ENCODE measurements at places on chromosomes 13 and 19. TPM values are rescaled to one million over a fixed set of nuclear protein-coding genes. Genes with fewer than 3 reads are reported as not detected.
A peak's percentile ranks its signal among the peaks of the same experiment; 100 is the strongest.

DNA sequence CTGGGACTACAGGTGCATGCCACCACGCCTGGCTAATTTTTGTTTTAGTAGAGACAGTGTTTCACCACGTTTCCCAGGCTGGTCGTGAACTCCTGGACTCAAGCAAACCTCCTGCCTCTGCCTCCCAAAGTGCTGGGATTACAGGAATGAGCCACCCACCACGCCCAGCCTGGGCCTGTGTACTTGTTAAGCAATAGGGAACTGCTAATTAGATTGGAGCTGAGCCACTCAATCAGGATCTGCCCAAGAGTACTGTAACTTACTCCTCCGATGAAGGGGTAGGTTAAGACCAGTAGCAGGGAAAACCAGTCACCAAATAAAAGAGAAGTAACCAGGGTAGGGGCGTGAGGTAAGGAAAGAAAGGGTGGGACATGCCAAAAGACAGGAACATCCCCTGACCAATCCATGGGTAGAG, 2.3 kb downstream of the DDX39A start:
- no peak for DNase-seq

DNA sequence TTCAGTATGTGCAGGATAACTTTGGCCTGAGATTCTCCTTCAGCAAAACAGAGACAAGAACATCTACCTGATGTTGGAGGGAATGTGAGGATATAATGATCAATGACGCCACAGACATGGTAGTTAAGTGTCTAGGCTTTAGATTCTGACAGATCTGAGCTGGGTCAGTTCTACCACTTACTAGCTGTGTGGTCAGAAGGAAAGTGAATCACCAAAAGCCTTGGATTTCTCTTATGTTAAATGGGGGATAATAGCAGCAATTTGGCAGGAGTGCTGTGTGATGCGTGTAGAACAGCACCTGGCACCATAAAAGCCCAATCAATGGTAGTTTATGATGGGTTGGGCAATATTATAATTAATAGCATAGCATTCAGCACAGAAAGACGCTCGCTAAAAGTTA, 41.7 kb downstream of the RXFP2 start:
- DNase-seq = no peak

- peak; percentile 9 for DNase-seq
Measured at GRCh38 chr13:108269601-108270328, at the start of gene TNFSF13B. Gene TNFSF13B, plus strand, starts transcription at chr13:108269718. Its CDS starts 178 bp downstream, at chr13:108269896.

Gene KLK15
- total RNA-seq = not detected

Gene SGCG
- total RNA-seq = 0.09 TPM

Gene ATXN8OS
- total RNA-seq = not detected

Gene NAPSA
- not detected for total RNA-seq

DNA sequence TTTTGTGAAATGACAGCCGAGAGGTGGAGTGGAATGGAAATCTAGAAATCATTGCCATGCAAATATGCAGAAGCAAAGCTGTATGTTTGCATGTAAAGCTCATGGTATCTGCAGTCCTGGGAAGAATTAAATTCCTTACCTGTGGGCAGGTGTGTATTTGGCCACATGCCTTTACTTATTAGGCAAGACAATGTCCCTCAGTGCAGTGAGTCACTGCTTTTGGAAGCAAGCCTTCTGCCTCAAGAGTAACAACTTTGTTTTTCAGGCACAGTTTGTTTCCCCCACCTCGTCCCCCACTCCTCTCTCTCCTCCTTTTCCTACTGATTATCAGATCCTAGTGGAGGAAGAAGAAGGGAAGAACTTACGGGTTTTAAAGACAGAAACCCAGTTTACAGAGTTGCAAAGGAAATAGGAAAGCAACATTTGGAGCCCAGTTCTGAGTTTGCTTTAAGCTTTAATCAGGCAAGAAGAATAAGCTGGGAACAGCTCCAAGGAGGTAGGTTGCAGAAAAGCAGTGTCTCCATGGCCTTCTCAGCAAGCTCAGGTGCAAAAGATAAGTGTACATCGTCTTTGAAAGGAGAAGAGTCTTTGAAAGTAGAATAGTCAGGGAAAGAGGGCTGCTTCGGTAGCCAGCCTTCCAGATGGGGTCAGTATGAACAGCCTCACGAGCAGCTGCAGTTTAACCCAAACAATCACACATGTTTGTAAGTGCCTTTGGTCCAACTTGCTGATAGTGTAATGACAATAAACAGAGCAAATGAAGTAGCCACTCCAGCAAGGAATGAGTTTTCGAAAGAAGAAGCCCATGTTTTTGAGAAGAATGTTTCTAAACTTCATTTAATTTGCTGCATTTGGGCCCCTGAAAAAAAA, 190.1 kb downstream of the KLF5 start:
- DNase-seq = no peak

DNA sequence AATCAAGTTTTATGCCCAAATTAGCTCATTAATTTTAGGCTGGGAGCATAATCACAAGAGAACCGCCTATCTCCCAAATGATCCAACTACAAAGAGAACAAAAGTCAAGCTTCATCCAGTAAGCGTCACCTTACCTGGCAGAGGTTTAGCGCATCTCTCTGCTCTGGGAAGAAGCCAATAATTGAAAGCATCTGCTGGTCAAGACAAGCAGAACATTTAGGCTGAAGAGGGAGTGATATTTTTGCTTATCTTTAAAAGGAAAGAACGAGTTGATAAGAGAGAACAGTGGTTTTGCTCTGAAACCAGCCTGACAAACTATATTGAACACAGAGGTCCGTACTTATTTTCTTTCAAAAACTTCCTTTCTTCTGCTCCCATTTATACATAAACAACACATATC, 242.1 kb downstream of the ENOX1 start:
- DNase-seq = no peak

DNA sequence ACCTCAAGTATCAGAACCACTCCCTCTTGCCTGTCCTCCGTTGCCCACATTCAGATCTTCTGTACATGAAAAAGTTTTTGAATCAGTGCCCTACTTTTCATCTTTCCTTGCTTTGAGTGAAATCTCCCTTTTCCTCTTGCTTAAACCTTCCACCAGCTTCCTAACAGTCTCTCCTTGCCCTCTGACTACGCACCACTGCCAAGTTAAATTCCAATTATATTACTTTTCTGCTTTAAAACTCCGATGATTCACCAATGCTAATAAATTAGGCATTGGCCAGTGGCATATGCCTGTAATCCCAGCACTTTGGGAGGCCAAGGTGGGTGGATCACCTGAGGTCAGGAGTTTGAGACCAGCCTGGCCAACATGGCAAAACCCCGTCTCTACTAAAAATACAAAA, 30.7 kb upstream of the RFXAP start:
- no peak for DNase-seq

Gene PSG2
- total RNA-seq = not detected

Gene ADPRHL1
- 1.4 TPM for total RNA-seq

- peak; percentile 39 for DNase-seq
Measured at GRCh38 chr19:8304841-8305621, 3.1 kb downstream of the CD320 start.

DNA sequence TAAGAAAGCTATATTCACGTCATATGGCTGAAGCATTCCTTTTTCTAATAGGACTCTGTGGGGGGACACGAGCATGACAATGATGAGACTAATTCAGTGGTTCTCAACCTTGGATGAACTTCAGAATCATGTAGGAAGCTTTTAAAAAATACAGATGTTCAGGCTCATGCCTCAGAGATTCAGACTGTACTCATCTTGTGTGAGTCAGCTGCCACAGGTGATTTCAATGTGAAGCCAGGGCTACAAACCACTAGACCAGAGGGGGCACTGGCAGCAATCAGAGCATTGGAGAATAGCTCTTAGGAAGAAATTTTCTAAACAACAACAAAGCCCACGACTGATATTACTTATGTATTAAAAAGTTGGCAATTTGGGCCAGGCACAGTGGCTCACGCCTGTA, 91.7 kb downstream of the SERP2 start:
- peak; percentile 5 for DNase-seq

Gene ACP7
- total RNA-seq = 0.57 TPM

DNA sequence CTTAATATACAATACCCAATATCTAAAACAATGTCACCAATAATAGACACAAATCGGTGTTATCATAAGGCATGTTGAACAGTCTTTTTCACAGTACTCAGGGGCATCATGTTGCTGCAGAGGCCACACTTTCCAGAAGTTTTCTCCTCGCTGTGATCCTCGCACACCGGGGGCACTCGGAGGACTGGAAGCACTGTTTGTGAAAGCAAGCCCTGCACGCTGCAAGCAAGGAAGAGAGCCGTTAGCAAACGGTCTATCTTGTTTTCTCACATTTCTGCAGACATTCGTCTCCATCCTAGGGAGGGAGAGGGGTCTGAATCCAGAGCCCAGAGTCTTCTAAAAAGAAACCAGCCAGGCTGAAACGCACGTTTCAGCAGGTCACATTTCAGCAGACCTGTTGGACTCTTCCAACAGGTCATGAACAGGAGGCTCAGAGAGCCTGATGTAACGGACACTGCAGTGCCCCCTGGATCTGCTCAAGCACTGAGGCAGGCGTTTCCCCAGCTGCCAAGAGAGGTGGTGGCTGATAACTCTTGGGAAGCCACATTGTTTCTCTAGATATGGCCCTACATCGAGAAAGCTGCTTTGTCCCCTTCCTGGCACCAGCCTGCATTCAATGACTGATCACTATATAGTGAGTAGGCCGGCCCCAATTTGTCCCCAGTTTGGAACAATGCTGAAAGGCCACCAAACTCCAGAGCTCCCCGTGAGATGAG, 43.6 kb downstream of the RUBCNL start:
- DNase-seq = no peak

Gene KCNN4
- total RNA-seq = 6.0 TPM

Gene LILRB3
- not detected for total RNA-seq

DNA sequence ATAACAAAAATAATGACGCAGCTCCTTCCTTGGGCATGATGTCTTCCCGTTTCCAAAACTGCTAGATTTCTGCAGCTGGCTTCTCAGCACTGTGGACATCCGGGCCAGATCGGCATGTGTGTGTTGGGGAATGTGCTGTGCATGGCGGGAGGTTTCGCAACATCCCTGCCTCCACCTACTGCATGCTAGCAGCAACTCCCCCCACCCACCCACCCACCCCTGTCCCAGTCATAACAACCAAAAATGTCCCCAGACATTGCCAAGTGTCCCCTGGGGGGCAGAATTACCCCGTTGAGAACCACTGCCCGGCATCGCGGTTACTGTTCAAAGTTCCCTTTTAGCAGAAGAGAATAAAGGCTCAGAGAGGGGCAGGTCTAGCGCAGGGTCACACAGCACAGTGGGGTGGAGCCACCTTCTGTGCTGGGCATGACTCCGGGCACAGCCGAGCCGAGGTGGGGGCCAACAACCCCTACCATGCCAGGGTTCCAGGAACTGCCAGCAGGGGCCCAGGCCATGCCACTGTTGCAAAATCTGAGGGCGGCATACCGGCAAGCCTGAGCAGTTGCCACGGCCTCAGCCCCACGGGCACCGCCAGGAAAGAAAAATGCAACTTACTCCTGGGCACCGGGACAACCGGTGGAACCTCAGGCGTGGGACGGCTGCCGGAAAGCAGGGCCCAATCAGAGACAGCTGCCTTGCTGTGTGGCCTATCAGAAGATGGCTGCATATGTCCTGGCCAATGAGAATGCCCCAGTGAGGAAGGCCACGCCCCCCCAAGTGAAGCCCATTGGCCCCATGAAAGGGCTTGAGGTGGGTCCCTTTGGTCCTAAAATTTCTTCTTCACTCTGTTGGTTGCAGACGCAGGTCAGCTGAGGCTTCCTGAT, 22.5 kb upstream of the NFIC start:
- peak; percentile 90 for DNase-seq

DNA sequence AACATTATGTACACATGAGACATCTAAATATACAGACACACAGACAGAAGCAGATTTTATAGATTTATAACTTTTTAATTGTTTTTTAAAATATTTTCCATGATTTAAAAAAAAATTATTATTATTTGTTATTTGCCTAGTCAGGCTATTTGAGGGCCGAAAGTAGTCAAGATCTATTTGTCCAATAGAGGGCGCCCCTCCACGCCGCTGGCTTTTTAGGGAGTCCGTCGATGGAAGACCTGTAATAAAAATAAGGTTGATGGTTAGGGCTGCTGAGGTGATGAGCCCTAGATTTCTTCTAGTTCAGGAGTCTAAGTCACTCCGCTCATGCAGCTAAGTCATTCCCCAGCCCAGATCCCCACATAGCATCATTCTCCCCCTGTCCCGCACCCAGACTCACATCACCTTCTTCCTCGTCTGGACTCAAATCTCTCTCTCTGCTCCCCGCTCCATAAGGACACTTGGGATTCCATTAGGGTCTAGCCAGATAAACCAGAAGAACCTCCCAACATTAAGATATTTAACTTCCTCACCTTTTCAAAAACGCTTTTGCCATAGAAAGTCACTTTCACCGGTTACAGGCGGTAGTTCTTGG, 33.9 kb upstream of the CEACAM21 start:
- DNase-seq = peak; percentile 57

- DNase-seq = no peak
Measured at GRCh38 chr19:28489776-28490175, 723.2 kb downstream of the UQCRFS1 start.

Gene KCTD4
- total RNA-seq = not detected

DNA sequence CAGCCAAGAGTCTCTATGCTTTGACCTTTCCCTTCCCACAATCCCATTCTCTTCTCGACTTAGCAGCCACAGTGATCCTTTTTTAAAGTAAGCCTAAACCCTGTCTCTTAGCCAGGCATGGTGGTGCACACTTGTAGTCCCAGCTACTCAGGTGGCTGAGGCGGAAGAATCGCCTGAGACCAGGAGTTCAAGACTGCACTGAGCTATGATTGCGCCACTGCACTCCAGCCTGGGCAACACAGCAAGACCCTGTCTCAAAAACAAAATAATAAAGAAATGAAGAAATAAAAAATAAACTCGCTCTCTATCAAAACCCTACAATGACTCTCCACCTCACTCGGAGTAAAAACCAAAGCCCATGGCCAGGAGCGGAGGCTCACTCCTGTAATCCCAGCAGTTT, 14.7 kb downstream of the TEX101 start:
- DNase-seq = no peak

DNA sequence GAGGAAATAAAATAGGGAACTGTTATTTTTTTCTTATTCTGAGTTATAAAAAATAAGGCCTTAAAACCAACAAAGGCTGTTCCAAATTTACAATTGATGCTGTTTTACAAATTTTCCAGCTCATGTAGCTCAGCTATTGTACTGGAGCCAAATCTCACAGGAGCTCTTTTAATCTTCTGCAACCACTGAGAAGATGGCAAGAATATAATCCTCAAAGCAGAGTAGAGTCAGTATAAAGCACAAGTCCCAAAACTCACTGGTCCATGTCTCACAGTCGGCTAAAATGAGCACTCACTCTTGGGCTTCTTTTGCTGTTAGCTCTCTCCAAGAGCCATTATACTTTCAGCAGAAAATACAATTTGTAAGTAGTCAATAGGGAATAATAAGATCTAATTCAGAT, 1074.4 kb upstream of the PRR20A start:
- no peak for DNase-seq

DNA sequence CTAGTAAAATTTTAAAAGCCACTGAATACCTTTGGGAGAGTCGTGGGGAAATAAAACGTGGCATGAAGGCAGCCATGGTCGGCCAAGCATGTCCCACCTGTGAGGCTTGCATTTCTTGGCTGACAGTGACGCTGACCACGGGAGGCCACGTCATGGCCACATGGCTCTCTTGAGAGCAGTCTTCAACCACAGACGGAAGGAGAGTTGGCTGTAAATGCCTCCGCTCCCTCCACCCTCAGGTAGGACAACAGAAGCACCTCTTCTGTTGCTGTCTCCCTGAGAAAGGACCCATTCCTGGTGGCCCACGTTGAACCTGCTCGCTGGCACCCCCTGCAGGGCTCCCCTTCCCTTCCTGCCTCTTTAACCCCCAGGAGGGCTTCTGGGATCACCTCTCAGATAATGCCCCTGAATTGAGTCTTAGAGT, 10.6 kb upstream of the LRRC25 start:
- peak; percentile 53 for DNase-seq

Gene CDX2
- not detected for total RNA-seq

Data from Daoy (cell line).